ENCODE measurements at places on chromosomes 11 and 22.

DNA sequence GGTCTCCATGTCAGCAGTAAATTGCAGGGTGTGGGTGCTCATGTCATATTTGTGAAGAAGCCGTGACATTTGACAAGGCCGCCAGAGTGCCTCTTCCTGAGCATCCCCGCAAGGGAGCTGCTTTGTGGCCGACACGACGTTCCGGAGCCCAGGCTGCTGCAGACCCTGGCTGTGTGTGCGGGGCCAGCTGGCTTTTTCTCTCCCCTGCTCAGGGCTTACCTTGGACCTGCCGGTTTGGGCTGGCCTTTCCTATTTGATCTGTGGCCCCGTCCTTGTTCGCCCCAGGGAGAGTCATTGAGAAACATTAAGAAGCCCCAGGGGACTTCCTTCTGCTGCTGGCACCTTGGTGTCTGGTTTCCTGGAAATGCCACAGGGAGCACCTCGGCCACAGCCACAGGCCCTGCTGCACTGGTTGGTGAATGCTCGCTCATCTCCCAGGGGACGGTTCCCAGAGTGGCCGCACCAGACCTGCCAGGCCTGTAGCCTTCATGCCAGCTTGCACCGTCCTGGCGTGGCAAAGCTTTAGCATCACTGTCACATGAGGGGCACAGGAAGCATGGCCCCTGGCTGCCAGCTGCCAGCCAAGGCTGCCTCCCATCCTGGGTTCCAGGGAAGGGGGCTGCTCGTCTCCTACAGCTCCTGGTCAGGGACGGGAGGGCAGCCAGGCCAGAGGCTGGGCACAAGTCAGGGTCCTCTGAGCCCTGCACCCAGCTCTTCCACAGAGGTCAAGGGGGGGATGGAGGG is 5.4 kb downstream of the GRK2 start:
- DNase-seq = peak; percentile 65

GRCh38 chr22:29310863-29311339 is 4.5 kb downstream of the GAS2L1 start:
- DNase-seq = peak; percentile 66

- DNase-seq = no peak
These were observed 103.7 kb downstream of the MN1 start for GRCh38 chr22:27697888-27698287.

- DNase-seq = no peak
These were observed 1.9 kb downstream of the TBC1D10C start for GRCh38 chr11:67405688-67406339.
